Stimulated activated CD8-positive, alpha-beta memory T cell treated with anti-CD3 and anti-CD28 coated beads, Interleukin-7, amount 100 ng/mL, for 1 hour (primary cell): ENCODE measurements at places on chromosomes 2 and 18.

DNA sequence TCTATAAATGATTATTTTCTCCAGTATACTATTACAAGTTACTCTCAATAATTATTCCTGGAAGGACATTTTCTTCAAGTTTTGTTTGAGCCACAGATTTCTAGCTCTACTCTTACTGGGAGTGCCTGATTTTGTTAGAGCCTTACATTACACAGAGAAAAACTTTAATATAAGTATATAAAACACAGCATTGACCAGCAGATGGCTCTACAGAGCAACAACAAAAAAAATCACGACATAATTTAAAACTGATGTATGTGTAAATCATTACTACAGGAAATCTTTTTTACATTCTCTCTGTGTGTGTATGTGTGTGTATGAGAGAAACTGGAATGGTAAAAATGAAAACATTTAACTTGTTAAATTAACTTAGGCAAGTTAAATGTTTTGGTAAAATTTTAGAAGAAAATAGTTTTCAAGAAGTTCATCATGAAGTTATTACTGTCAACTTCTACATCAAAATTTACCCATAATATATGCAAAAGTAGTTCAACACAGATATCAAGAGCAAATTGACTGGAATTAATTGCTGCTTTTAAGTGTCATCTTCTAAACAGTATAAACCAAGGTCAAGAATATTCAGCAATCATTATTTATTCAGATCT, 103.3 kb downstream of the MDH1 start:
- no peak for DNase-seq

DNA sequence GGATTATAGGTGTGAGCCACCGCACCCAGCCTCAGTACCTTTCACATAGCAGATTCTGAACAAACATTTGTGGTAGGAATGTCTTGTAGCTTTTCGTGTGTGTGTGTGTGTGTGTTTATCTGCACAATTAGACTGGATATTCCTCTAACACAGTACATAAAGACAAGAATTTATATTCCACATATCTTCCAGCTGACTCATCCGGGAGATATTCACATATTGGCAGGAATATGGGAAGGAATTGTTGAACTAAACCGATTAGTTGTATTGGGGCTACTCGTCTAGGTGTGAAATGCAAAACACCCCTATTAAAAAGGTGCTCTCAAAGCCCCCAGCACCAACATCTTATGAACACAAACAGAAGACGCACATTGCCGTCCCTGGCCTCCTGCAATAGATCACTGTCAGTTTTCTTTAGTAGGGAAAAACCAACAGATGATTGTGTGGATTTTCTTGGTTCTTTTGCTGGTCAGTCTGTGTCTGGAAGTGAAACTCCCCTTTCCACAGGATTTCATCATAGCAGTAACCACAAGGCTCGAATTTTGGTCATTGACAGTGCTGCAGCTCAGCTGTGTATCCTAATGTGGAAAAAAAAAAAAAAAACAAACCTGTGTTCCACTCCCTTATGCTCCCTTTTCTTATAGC, 208.5 kb upstream of the ACVR2A start:
- DNase-seq: no peak

DNA sequence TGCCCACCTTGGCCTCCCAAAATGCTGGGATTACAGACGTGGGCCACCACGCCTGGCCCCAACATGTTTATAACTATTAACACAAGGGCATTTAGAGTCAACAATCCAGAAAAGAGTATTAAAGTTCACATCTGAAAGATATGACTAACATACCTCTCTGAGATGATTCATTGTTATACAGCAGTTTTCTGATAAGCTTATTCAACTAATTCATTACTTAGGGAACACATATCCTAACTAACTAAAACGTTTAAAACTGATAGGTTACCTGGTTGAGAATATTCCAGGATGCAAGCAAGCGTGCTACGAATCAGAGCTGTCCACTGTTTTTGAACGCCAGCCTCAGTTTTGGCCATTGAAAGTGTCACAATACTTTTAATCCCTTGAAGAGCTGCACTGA, 34.0 kb upstream of the STRN start:
- no peak for DNase-seq

DNA sequence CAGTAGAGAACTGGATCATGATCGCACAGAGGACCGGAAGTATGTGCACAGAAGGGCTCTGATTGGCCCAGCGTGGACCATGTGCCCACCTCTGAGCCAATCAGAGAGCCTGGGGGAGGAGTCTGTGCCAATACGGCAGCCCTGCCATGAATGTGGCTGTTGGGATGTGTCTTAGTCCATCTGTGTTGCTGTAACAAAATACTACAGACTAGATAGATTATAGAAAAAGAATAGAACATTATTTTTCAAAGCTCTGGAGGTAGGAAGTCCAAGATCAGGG, 132.0 kb downstream of the NDUFA10 start:
- no peak for DNase-seq

GRCh38 chr2:219434718-219435525, at the start of gene SPEG:
TSS of gene SPEG (plus strand) at chr2:219434843. CDS start at chr2:219434978, 135 bp downstream.
- DNase-seq: no peak

- no peak for DNase-seq
Measured at GRCh38 chr2:9423922-9424272, 443 bp downstream of the CPSF3 start.

GRCh38 chr18:78517973-78518372, 461.6 kb upstream of the SALL3 start:
- DNase-seq: no peak

- DNase-seq: no peak
Measured at GRCh38 chr18:12029786-12030584, 48.7 kb downstream of the IMPA2 start.

DNA sequence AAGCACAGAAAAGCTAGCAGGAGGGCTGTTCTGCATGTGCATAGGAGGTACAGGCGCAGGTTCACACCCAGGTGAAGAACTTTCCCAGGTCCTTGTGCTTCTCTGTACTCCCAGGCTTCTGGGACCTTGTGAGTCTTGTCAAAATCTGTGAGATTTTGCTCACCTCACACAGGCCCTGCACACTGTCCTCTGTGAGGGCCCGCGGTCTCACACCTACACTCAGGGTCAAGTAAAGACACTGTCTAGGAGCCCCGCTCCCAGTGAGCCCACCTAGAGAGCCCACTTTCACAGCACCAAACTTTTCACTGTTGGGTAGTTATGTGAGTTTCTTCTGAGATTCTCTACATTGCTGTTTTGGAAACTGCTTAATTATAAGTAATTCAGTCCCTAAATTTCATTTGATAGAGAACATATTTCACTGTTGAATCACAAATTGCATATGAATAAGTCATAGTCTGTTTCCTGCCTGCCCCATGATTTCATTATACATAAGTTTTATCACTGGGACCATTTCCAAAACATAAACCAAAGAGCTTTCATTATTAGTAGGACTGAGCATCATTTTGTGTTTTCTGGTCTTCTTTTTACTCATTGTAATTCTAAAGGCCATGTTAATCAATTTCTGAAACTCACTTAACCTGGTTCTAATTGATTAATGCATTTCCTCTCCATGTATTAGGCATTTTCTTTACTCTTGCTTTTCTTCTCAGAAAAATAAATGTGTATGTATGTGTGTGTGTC, 234.2 kb upstream of the SPOPL start:
- no peak for DNase-seq

GRCh38 chr18:77206676-77207374, 42.8 kb upstream of the GALR1 start:
- DNase-seq: no peak

DNA sequence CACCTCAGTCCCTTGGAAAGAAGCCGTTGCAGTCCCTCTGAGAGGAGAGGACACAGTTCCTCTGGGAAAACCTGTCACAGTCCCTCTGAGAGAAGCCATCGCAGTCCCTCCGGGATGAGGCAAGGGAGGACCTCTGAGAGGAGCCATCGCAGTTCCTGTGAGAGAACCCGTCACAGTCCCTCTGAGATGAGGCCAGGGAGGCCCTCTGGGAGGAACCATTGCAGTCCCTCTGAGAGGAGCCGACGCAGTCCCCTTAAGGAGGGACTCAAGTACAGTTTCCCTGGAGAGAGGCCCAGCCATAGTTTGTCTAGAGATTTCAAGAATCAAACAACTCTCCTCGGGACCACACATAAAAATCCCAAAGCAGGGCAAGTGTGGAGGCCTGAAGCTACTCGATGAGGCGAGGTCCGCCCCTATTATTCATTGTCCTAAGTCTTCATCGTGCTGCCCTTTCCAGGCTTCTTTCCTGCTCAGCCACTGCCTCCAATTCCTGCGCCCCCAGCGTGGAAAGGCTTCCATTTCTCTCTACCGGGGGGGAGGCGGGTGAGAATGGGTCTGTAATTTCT, 630 bp upstream of the ZNF512 start:
- DNase-seq: no peak

GRCh38 chr2:166632616-166633015, 138.6 kb upstream of the SCN7A start:
- DNase-seq: no peak

- no peak for DNase-seq
Measured at GRCh38 chr2:236298924-236299475, 34.8 kb upstream of the ASB18 start.

- peak; percentile 60 for DNase-seq
Measured at GRCh38 chr2:237421542-237422116, 7.7 kb upstream of the COL6A3 start.

- no peak for DNase-seq
Measured at GRCh38 chr2:27185331-27186026, 26.4 kb upstream of the ATRAID start.

DNA sequence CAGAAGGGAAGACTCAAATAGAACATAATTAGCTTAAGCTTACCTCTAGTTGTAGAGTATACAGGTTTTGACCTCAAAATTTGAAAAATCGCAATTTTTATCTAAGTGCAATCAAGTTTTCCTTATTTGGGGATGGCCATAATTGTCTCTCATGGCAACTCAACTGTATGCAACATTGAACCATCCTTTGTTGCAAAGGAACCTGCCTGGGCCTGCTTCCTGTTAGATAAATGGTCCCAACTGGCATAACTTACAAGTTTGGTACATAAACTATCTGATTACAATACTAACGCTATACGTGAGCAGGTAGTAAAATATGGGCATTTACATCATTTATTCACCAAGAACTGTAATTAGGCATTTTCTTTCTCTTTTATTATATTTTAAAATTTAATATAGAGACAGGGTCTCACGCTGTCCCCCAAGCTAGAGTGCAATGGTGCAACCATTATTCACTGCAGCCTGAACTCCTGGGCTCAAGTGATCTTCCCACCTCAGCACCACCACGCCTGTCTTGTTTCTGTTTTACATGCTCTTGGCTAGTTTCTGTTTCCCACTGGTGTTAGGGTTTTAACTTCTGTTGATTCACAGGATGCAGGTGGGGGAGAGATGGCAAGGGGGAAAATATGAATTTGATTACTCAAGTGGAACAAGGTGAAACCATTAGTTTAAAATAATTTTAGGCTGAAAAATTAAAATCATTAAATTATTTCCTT, 55.3 kb upstream of the B3GNT2 start:
- no peak for DNase-seq

GRCh38 chr18:68484241-68484640, 230.7 kb downstream of the TMX3 start:
- DNase-seq: no peak

DNA sequence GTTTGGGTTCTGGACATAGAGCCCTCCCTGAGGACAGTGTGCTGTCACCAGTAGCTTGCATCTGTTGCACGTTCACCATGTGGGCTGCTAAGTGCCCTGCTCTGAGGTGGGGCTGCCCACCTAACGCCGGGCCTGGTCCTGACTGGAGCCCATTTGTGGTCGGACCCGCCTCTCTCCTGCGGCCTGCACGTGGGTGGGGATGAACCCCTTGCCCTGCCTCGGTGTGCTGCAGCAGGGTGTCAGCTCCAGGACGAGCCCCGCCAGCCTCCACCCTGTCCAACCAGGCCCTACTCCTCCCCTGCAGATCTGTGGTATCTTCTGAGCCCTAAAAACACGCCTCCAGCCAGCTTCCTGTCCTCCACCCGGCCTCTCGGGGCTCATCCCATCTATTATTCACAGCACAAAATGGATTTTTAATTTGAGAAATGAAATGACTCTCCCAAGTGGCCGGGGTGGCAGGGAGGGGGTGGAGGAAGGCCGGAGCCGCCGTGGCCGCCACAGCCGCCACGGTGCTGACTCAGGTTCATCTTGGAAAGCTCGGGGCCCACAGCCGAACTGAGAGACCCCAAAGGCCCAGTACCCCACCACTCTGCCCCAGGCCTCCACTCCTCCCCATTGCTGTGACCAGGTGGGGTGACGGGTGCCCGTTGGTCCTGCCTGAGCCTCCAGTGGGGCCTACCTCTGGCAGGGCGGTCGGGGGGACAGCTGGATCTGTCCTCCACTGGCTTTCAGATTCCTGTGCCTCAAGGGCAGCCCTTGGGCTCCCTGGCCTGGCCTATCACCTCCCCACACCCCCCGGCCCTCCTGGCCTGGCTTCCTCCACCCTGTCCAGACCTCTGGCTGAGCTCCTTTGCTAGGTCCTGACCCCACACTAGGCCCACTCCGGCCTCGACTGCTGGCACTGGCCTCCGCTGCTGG, 2.8 kb upstream of the ECEL1 start:
- no peak for DNase-seq

- no peak for DNase-seq
Measured at GRCh38 chr18:73852789-73853549, 294.7 kb downstream of the FBXO15 start.

DNA sequence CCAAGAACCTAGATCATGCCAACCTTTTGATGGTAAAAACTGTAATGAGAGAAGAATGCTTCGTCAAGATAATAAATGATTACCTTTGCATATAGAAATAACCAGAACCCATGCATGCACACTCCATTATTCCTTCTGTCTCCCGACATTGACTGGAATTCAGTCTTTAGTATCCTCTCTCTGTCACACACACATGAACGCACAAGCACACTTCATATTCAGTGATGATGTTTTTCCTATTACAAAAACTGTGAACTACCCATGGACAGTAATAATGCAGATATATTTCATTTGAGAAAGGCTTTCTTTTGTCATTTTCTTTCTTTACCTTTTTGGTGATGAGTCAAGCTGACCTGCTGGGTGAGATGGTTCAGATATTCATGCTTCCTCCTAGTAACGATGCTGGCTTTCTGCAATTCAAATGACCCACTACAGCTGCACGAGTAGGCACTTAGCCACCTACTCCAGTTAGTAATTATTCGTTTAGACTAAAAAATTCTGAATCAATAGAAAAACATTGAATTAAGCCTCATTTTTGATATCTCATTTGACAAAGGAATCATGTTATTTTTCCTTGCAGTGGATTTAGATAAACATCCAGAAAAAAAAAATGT, 382.2 kb downstream of the TGIF1 start:
- DNase-seq: no peak

DNA sequence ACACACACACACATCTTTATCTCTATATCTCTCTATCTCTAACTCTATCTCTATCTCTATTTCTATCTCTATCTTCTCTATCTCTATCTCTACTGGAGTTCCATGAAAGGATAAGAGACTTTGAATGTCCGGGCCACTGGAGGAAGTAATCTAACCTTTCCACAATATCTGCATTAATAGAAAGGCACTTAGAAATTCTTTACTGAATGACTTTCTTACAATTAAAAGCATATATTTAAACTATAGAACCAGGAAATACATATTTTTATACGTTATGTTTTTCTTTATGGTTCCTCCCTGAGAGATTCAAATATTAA, 234.9 kb downstream of the TRIB2 start:
- DNase-seq: no peak

DNA sequence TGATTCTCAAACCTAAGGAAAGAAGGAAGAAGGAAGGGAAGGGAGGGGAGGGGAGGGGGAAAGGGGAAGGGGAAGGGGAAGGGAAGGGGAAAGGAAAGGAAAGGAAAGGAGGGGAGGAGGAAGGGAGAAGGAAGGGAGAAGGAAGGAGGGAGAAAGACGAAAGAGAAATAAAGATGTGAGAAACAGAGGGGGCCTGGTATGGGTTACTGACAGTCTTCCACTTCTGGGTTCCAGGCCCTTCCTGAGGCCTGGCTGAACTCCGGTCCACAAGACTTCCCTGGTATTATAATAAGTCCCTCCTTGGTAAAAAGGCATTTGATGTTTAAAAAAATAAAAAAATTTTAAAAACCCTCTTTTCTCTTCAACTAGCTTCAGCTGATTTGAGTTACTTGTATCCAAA, 17.4 kb downstream of the SLC4A5 start:
- DNase-seq: no peak
